ENCODE measurements at places on chromosomes 5 and 9.

GRCh38 chr9:120944434-120944843 is 17.8 kb upstream of the TRAF1 start:
- no peak for DNase-seq

DNA sequence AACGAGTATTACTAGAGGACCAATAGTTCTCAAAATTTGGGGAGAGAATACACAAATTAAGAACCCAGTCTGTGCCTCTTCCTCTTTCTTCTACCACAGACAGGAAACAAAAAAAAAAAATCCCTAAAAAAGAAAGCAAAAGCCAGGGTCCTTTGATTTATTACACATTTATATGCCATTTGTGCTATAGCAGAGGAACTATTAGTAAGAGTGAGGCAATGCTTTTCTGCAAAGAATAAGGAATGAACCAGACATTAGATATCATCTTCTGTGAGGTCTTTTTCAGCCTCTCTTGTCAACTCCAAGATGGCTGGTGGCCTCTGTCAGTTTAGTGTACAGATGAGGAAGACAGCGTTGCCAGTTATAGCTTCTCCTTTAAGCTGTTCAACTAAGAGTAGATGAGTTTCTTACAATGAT is 127.6 kb downstream of the RFX3 start:
- no peak for DNase-seq

GRCh38 chr5:30267026-30267425 is 926.5 kb upstream of the CDH6 start:
- DNase-seq: no peak

GRCh38 chr5:103598997-103599566 is 36.5 kb upstream of the NUDT12 start:
- no peak for DNase-seq

GRCh38 chr9:114080195-114080772 is 2.2 kb upstream of the AMBP start:
- DNase-seq: no peak

- DNase-seq: no peak
Measured at GRCh38 chr5:110925398-110925797, 146.1 kb upstream of the TSLP start.

DNA sequence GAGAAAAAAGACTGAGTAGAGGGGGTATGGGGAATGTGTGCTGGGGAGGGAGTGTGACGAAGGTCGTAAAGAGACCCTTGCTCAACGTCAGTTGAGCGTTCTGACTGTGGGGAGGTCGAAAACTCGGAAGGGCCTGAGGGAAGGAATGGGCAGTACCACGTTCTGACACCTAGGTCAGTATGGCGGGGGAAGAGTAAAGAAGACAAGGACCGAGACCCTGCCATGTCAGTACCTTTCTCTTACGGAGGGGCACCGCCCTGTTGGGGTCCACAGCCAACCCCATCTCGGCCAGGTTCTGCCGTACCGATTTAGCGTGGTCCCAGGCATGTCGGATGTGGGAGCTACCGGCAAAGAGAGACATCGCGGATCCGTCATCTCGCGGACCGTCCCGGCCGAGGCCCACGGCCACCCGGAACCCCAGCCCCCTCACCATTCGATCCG is 375 bp downstream of the NOP16 start:
- DNase-seq: no peak

GRCh38 chr5:80190960-80191359 is 64.9 kb downstream of the SERINC5 start:
- no peak for DNase-seq

Data from activated effector memory CD4-positive, alpha-beta T cell treated with Interleukin-2 at 50 U/mL for 16 hours (primary cell).